Activated T-helper 1 cell treated with Interleukin-2 at 50 U/mL for 16 hours (primary cell): ENCODE measurements at places on chromosomes 3 and 15.

GRCh38 chr3:119944091-119944490 lies 150.2 kb downstream of the GSK3B start:
- DNase-seq = no peak

- no peak for DNase-seq
Measured at GRCh38 chr3:33438284-33438668, 1.9 kb downstream of the UBP1 start.

GRCh38 chr3:24943961-24944360 lies 449.3 kb upstream of the THRB start:
- DNase-seq = no peak

DNA sequence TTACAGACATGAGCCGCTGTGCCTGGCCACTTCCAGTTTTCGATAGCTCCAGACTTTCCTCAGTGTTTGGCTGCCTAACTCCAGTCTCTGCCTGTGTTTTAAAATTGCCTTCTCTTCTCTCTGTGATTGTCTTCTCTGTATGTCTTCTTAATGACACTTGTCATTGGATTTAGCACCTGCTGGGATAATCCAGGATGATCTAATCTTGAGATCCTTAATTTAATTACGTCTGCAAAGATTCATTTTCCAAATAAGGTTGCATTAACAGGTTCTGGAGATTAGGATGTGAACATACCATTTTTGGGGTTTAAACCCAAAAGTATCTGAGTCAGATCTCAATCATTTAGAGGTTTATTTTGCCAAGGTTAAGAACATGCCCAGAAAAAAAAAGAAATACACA lies 222.2 kb upstream of the PDZRN3 start:
- no peak for DNase-seq

- DNase-seq = no peak
Measured at GRCh38 chr3:113783463-113783862, 36.6 kb downstream of the ATP6V1A start.

- no peak for DNase-seq
Measured at GRCh38 chr3:182618085-182618732, 175.1 kb upstream of the ATP11B start.

GRCh38 chr15:78182336-78182700 lies 33.2 kb downstream of the IDH3A start:
- no peak for DNase-seq

DNA sequence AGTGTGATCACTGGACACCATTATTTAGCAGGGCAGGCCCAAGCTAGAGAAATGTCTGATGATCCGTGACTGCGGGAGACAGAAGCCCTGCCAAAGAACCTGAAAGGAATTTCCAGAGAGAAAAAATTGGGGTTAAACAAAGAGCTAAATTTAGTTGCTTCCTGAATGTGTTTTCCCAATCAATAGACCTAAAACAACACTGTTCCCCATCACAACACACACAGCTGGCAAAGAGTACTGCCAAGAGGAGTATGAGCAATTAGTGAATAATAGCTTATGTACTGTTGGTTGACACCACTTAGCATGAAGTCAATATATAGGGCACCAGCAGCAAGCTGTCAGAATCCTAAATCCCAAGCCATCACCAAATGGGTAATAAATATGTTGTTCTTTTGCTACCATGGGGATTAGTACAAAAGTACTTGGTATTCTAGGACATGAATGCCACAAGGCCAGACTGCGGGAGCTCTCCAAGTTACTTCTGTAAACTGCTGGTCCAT lies 35.7 kb downstream of the CLK3 start:
- DNase-seq = no peak

DNA sequence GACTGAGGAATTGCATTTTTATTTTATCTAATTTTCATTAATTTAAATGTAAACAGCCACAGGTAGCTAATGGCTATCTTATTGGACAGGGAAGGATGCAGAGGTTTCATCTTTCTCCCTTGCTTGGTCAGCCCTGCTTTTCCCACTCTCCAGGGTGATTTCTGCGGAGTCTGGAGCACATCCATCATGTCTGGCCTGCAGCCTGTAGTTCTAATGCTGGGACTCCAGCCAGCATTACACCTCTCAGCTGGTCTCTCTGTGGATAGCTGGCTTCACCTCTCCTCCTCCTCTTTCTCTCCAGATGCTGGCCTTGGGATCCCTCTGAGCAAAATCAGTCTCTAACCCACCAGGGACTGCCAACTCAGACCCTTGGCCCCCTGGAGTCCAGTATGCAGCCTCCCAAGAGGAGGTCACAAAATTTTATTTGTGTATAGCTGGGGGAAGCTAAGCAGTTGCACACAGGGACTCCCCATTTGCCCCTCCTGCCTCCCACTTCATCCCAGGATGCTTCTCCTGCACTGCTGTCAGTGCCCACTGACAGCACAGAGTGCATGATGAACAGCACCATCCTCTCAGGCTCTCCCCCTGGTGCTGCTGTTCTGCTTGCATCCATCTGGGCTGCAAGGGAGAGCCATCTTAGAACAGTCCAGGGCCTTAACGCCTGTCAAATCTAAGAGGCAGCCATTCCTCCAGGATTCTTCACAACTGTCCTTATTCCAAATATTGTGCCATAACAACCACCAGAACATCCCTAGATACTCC lies 1.7 kb downstream of the BFSP2 start:
- DNase-seq = no peak

GRCh38 chr3:148026009-148026588 lies 616.9 kb downstream of the ZIC1 start:
- no peak for DNase-seq

DNA sequence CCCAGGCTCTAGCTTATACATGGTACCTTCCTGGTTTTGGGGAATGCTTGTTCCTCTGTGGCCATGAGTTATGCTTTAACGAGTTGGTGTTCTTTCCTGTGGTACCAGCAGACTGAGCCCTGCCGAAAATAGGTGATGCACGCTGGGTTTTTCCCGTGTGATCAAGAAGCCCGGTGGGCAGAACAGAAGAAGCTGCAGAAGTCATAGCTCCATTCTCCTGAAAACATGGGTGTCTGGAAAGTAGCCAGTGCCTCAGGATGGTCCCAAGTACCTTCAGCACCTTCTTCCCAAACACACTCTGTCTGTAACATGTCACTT lies 25.2 kb downstream of the MAPKBP1 start:
- DNase-seq = no peak

DNA sequence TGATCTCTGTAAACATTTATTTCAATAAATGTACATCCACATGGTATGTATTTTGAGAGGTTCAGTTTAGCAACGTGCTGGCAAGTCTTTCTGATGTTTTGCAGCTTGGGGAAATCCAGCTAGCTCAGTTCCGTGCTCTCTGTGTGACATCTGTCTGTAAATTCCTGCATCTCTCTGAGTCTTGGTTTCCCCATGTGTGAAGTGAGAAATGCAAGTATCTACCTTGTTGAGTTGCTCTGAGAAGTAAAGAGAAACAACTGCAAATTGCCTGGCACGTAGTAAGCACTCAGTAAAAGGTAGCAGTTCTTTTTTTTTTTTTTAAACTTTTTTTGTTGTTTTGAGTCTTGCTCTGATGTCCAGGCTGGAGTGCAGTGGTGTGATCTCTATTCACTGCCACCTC lies 30.2 kb upstream of the MORF4L1 start:
- DNase-seq = no peak

DNA sequence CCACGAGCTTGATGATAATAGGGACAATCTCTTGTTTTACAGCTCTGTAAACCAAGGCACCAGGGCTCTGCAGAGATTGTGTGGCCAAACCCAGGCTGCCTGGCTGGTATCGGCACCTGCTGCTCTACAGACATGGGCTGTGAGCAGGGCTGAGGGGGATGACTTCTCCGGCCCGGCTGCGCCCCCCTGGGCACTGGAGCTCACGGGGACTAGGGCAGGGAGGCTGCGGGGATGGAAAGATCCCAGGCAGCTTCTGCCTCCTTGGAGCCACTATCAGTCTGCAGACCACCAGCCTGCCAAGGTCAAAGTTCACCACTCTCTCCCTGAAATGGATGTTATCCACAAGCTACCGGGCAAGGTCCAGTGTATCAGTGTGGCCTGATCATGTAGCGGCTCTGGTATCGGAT lies 22.0 kb upstream of the PIGZ start:
- no peak for DNase-seq

DNA sequence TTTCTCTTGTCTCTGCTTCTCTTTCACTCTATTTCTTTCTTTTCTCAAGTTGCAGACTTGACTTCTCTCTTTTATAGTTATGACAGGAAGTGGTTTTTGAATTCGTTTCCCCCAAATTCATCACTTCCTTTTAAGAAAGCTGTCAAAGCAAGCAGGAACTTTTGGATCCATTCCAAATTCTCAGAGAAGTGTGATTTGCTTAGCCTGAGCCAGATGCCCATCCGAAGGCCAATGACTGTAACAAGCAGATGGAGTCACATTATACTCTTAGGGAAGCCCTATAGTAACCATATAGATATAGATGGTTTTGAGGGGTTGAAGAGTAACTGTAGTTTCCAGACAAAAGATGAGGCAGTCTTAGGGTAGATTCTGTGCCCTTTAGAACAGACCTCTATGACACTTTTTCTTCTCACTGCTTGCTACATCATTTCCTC lies 592.0 kb upstream of the KCNMB2 start:
- DNase-seq = no peak

DNA sequence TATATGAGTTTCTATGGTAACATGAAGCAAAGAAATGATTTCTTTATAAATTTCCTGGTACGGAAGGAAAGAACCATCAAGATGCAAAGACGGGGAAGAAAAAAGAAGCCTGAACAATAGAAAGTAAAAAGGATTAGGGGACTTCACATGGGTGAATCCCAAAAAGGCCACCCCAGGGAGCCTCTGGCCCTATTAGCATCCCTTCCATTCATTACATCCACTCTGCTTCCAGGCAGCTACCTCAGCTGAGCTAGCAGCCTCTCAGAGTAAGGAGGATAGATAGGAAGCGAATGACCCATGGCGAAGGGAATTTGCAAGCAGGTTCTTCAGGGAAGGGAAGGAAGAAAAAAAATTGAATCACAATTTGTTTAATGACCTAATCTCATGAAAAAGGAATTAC lies 81.6 kb downstream of the GABRB3 start:
- no peak for DNase-seq

GRCh38 chr15:100438570-100438969 lies 90.2 kb downstream of the CERS3 start:
- DNase-seq = peak; percentile 0

- no peak for DNase-seq
Measured at GRCh38 chr3:42843713-42844411, 31.8 kb downstream of the CYP8B1 start.

DNA sequence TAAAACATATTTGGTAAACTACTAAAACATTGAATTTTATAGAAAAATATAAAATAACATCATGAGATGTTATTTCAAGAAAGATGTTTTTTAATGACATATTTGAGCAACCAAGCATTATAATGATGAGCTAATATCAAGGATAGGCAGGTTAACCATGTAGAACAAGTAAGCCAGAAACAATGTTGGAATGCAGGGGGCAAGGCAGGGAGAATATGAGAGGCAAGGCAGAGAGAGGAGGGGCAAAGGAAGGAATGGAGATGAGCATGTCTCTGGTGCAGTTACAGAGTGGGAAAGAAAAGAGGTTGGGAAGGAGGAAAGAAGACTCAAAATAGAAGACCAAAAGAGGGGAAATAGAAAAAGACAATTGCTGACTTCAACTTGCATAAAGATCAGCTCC lies 390.4 kb downstream of the MCTP2 start:
- DNase-seq = no peak

DNA sequence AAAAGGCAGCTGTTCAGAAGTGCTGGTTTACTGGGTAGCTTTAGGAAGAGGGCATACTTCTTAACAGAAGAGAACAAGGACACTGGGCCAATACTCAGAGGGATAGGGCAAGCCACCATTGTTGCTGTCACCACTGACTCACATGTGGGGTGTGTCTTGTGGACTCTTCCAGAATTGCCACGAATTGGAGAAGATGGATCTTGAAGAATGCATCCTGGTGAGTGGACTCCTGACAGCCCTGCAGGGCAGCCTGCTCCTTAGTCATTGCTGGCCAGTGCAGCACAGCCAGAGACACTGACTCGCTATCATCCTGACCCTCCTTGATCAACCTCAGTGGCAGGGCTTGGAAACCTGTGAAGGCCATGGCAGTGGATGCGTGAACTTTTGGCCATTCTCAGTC lies 62.3 kb downstream of the UBP1 start:
- no peak for DNase-seq

DNA sequence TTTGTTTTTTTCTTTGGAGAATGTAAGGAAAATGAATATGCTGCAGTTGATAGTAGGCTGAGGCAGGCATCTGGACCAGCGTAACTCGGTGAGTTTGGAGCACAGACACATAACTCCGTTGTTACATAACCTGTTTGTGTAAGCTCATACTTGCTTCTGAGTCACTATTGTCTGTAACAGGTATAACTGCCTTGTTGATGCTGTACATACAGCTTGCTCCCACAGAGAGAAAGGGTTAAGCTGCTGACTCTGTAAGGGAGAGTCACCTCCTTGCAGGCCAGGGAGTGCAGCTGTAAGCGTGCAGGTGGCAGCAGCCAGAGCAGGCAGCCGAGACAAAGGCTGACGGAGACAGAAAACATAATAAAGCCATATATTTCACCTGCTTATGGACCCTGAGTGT lies 20.4 kb downstream of the RETNLB start:
- DNase-seq = no peak

- no peak for DNase-seq
Measured at GRCh38 chr15:42992626-42993025, 72.0 kb upstream of the TTBK2 start.

DNA sequence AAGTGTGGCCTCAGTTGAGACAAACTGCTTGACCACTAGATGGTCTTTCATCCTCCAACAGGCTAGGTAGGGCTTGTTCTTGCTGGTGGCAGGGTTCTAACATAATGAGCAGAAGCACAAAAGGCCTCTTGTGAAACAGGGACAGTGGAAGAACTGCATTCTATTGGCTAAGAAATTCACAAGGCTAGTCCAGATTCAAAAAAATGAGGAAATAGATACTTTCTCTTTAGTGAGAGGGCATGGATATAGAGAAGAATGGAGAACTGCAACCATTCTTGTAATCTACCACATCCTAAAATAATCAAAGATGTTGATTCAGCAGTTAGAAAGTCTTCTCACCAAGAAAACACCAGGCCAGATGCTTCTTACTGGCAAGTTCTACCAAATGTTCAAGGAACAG lies 143.7 kb upstream of the LRIG1 start:
- no peak for DNase-seq

GRCh38 chr3:44439499-44440295 lies 37.8 kb downstream of the ZNF445 start:
- peak; percentile 7 for DNase-seq
